ENCODE measurements at places on chromosomes 1 and 21. TPM values are rescaled to one million over a fixed set of nuclear protein-coding genes. Genes with fewer than 3 reads are reported as not detected.

GCSAML gene
- total RNA-seq, result not detected

STUM gene
- not detected for total RNA-seq

WDR64 gene
- not detected for total RNA-seq

SELL gene
- total RNA-seq, result 0.35 TPM

TMEM200B gene
- total RNA-seq, result 0.10 TPM

ESRRG gene
- not detected for total RNA-seq

CFAP107 gene
- not detected for total RNA-seq

FCAMR gene
- total RNA-seq, result not detected

PRKAA2 gene
- 1.5 TPM for total RNA-seq

NGF gene
- total RNA-seq, result 0.38 TPM

OR11L1 gene
- total RNA-seq, result not detected

GJA5 gene
- total RNA-seq, result not detected

SIPA1L2 gene
- 6.7 TPM for total RNA-seq

PLXNA2 gene
- 3.8 TPM for total RNA-seq

TNNT2 gene
- total RNA-seq, result 0.17 TPM

LCE1E gene
- total RNA-seq, result not detected

AIDA gene
- total RNA-seq, result 60.7 TPM

ETV3L gene
- not detected for total RNA-seq

ELAVL4 gene
- not detected for total RNA-seq

ILDR2 gene
- 0.01 TPM for total RNA-seq

TRABD2B gene
- 4.0 TPM for total RNA-seq

HSD11B1 gene
- 0.60 TPM for total RNA-seq

PM20D1 gene
- not detected for total RNA-seq

YBX1 gene
- 755 TPM for total RNA-seq

TIMM17A gene
- 94.7 TPM for total RNA-seq

KIRREL1 gene
- total RNA-seq, result 23.1 TPM

GJA4 gene
- not detected for total RNA-seq

ETNK2 gene
- total RNA-seq, result 27.6 TPM

ANXA9 gene
- 0.80 TPM for total RNA-seq

LENEP gene
- total RNA-seq, result not detected

HNRNPCL2 gene
- not detected for total RNA-seq

TNFRSF9 gene
- 1.8 TPM for total RNA-seq

FCRL6 gene
- not detected for total RNA-seq

AKT3 gene
- 23.3 TPM for total RNA-seq

HSPB7 gene
- not detected for total RNA-seq

COL18A1 gene
- total RNA-seq, result 136 TPM

CCDC30 gene
- total RNA-seq, result 0.74 TPM

CLCA4 gene
- not detected for total RNA-seq

ARHGEF10L gene
- total RNA-seq, result 7.2 TPM

RAB25 gene
- total RNA-seq, result not detected

ARMH1 gene
- total RNA-seq, result 0.66 TPM

CLCA1 gene
- total RNA-seq, result not detected

DNAJC8 gene
- 68.1 TPM for total RNA-seq

NR5A2 gene
- total RNA-seq, result 4.4 TPM

All from A549 treated with AZD2906 at 1 μM for 4 hours (cell line).